ENCODE measurements at places on chromosomes 5 and 9.

DNA sequence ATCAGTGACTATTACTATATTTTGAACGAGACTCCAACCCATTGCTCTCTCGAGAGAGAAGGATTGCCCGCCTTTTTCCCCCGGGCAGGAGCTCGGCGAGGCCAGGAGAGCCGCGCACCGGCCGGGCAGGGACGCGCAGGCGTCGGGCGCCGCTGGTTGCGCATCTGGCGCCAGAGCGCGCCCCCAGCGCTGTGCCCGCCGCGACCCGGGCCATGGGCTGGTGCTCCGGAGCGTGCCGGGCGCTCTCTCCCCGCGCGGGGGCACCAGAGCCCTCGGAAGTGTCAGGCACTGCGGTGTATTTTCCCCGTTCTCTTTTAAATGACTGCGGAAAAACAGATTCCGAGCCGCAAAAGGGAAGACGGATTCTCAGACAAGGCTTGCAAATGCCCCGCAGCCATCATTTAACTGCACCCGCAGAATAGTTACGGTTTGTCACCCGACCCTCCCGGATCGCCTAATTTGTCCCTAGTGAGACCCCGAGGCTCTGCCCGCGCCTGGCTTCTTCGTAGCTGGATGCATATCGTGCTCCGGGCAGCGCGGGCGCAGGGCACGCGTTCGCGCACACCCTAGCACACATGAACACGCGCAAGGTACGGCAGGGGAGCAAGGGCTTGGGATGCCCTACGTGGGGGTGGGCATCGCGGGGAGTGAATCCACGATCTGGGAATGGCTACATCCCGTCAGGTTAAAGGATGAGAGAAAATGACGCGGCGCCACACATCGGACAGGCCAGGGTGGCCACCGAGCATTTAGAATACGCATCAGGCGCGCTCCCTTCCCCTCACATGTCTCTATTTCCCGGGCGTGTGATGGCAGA, 1.1 kb upstream of the NTRK2 start:
- DNase-seq: peak; percentile 61

DNA sequence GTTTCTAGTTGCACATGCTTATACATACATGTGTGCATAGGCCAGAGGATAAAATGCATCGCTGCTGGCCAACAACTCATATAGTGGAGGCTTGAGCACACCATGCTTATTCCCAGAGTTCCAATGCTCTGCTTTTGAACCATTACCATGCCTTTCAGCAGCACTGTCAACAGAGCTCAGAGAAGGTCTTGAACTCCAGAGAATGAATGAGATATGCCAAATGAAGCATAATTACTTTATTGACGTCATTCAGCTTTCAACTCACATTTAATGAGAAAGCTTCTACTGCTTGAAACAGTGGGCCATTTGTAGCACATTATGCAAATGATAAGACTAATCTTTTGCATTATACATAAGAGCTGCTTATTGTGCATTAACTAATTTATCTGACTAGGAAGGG, 765.3 kb upstream of the GRAMD2B start:
- DNase-seq: no peak

DNA sequence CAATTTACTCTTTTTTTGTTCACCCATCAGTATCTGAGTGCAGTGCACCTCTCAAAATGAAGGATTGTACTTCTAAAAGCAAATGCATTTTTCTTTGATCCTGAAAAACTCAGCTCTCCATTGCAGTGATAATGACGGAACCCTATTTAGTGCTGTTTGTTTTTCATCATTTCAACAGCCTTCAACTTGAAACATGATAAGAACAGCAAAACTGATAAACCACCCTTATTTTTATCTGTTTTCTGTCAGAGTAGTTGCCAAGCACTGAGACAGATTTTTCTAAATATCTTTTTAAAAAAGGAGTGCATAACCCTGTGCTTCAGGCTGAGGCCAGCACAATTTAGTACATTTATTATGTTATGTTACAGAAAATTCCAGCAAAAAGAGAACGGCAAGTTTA, 549.8 kb upstream of the DMAC1 start:
- no peak for DNase-seq

GRCh38 chr5:178796165-178796945, 63.4 kb upstream of the ZNF354B start:
- DNase-seq: no peak

GRCh38 chr9:94907264-94907936, 180.9 kb downstream of the AOPEP start:
- DNase-seq: no peak

DNA sequence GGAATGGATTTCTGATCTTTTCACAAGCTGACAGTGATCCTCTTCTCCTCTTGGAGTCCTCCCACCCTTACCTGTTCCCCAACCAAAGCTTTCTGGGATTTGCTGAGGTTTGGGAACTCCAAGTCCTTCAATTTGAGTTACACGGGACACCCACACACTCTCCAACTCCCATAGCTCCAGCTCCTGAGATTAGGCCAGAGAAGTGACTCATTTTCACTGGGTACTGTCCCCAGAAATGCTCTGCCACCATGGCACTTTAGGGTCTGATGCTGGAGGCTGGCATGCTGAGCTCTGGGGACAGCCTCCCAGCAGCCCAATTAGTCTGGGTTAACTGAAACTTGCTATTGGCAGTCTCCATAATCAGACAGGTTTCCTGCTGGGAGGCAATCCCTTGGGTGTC, 14.0 kb upstream of the HRCT1 start:
- DNase-seq: peak; percentile 67

- no peak for DNase-seq
Measured at GRCh38 chr9:138043411-138044345, 166.1 kb downstream of the CACNA1B start.

DNA sequence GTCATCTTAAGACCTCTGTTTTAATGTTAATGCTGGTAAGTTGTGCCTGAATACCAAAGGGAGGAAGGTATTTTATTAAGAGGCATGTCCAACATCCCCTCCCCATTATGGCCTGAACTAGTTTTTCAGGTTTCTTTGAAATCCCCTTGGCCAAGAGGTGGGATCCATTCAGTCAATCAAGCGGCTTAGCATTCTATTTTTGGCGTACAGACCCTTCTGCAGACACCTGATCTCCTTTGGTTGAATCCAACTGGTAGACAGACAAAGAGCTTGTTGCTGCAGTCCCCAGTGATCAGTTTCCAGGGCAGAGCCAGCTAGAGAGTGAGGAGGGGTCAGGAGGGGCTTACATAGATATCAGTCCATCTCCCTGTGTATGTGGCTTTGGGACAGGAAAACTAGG, 7.9 kb upstream of the KCNMB1 start:
- no peak for DNase-seq

GRCh38 chr9:121498487-121499176, 1.0 kb downstream of the GGTA1 start:
- peak; percentile 82 for DNase-seq

GRCh38 chr9:132888151-132888550, 9.5 kb downstream of the SPACA9 start:
- no peak for DNase-seq

- DNase-seq: no peak
Measured at GRCh38 chr5:154418344-154418820, 27.4 kb upstream of the SAP30L start.

GRCh38 chr9:27445688-27446087, 78.4 kb upstream of the IFNK start:
- no peak for DNase-seq

DNA sequence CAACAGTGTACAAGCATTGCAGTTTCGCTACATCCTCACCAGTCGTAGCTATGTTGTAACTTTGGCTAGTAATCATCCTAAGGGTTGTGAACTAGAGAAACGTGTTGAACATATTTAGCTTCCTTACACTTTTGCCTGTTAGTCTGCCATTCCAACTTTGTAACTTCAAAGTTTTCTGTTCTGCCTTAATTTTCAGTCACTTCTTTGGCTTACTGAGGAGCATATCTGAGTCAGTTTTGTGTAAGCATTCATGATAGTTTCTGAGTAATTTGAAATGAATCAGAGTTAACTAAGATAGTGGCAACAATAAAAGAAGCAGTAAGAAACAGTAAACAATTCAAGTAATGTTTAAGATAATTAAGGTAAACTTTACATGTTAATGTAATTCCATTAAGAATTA, 58.9 kb upstream of the MCCC2 start:
- DNase-seq: no peak

DNA sequence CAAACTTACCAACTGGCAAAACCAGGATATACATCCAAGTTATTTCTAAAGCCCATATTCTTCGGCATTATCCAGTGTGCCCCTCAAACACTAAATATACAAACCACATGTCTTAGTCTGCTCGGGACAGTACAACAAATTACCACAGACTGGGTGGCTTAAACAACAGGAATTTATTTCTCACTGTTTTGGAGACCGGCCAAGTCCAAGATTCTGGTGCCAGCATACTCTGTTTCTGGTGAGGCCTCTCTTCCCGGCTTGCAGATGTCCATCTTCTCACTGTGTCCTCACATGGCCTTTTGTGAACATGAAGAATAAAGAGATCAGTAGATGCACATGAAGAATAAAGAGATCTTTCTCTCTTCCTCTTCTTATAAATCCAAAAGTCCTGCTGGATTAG, 12.9 kb upstream of the SLCO6A1 start:
- no peak for DNase-seq

DNA sequence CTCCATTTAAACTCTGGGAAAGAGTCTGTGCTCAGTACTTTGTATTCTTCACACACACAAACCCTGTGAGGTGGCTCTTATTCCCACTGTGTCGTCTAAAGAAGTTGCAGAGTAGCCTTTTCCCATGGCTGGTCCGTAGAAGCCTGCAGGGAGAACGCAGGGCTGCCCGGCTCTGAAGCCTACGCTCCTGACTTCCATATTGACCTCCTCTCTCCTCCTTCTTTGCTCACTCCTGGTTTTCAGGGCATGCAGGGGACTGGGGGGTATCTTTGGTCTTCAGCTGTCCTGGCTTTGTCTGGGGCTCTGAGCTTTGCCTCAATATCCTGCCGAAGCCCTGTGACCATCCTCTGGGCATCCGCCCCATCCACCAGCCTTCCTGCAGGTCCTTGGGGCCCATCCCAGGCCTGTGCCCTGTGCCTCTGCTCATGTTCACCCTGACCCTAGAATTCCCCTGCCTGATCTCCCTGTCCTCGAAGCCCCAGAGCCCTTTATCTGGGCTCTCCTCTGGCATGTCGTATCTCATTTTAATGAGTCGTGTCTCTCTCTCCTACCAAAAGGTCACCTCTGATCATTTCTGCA, 83.8 kb upstream of the FSTL4 start:
- no peak for DNase-seq

- DNase-seq: no peak
Measured at GRCh38 chr9:69056191-69056815, 20.8 kb downstream of the FXN start.

- peak; percentile 93 for DNase-seq
Measured at GRCh38 chr5:100667161-100667630, 132.0 kb downstream of the FAM174A start.

DNA sequence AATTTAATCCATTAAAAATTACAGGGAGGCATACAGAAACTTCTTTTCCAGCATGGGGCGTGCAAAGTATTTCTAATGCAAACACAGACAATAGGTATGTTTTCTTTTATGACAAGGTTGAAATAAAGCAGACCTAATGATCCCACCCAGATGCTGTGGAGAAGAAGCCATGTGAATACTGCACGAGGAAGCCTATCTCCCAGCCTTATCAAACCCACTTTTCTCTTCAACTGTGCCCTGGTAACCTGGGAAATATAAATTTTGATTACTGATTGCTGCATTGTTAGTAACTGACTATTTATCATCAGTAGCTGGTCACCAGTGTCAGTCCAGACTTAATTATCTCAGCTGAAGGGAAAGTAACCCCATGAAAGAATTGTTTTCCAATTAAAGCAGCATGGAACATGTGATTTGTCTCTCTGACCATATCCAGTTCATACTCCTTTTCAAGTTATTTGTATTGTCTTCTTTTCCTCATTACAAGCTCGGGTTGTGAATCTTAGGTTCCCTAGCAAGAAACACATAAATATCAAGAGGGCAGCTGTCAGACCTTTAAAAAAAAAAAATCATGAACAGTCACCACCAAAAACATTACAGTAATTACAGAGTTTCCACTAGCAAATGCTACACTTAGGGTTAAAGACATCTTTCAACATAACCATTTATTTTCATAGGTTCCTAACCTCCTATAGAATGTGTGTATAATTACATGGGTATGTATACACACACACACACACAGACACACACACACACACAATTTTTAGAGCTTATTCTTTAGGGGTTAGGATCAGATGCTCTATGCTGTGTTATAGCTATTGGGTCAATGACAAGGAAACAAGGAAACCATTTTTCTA, 50.3 kb downstream of the SEMA6A start:
- no peak for DNase-seq

- no peak for DNase-seq
Measured at GRCh38 chr5:159752622-159753275, 163.5 kb upstream of the ADRA1B start.

- no peak for DNase-seq
Measured at GRCh38 chr5:10757043-10757442, 4.0 kb downstream of the DAP start.

DNA sequence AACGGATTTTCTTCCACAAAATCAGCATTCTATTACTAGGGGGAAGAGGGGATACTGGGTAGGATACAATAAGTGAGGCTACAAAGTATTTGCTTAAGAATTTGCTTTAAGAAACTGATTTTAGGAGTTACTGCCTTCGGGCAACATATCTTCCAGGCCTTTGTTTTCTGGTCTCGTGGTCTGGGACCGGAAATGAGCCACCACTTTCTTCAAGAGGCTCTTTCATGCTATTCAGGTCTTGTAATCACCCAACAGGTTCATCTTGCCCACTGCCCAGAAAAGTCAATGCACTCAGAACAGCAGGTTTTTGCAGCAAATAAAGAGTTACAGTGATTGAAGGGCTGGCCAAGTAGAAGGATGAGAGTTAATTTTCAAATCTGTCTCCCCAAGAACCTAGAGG, 6.6 kb upstream of the AOPEP start:
- DNase-seq: no peak

- no peak for DNase-seq
Measured at GRCh38 chr5:116864838-116865190, 290.2 kb upstream of the SEMA6A start.

- no peak for DNase-seq
Measured at GRCh38 chr9:13020146-13021040, 245.6 kb downstream of the LURAP1L start.

GRCh38 chr9:24602693-24603352, 57.1 kb upstream of the IZUMO3 start:
- no peak for DNase-seq

GRCh38 chr5:173853370-173854131, 34.6 kb upstream of the CPEB4 start:
- DNase-seq: no peak

- no peak for DNase-seq
Measured at GRCh38 chr5:145178641-145179523, 656.3 kb downstream of the PRELID2 start.

- DNase-seq: no peak
Measured at GRCh38 chr9:135413461-135413860, 66.1 kb upstream of the PPP1R26 start.

Measured in suppressor macrophage treated with lipopolysaccharide for 1 hour (primary cell).